ENCODE measurements at places on chromosomes 1 and 21.

GRCh38 chr1:41495210-41495948, 10.9 kb upstream of the EDN2 start:
- no peak for DNase-seq

DNA sequence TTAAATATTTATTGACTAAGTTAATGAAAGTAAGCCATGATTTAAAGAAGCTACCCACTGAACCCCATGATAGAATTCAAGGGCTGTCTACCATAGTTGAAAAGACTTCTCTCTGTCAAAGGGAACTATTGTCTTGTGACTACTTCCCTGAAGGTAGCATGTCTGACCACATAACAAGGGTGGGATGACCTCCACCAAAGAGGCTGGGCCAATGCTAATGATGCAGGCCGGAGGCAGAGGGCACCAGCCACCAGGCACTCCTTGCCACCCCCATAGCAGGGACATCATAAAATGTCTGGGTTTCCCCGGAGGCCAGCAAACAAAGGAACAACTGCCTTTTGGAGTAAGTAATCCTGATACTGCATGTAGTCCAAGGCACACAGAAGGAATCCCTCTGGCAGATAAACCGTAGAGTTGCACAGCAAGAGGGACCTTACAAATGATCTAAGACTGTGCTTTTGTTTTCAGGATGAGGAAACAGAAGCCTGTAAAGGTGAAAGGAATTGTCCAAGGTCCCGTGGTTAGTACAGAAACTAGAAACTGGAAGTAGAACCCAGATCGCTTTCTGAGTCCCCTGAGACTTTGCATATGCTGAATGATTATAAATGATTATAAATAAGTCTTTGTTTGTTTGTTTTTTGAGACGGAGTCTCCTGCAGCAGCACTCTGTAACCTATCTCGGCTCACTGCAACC, 33.5 kb upstream of the ITPKB start:
- no peak for DNase-seq

DNA sequence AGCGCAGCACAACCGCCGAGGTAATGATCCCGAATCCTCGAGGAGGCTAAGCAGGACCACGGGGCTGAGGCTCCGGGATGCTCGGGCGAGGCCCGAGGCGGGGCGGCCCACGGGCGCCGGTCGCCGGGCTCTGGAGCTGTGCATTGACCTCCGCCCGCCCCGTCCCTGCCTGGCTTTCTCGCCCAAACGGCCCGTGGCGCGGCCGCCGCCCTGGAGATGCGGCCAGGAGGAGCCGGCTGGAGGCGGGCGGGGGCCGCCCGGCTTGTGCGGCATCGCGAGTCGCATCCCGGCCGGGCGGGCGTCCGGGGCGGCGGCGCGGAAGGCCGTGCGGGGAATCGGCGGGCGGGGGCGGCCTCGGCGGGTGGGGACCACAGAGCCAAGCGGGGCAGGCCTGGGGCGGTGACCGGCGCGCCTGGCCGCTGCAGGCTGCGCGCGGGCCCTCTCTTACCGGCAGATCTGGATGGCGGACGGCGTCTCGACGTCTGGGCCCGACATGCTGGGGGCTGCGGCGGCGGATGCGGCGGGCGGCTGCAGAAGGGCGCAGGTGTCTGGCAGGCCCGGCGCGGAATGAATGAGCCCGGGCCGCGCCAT, 663 bp downstream of the ACOT7 start:
- DNase-seq: no peak

DNA sequence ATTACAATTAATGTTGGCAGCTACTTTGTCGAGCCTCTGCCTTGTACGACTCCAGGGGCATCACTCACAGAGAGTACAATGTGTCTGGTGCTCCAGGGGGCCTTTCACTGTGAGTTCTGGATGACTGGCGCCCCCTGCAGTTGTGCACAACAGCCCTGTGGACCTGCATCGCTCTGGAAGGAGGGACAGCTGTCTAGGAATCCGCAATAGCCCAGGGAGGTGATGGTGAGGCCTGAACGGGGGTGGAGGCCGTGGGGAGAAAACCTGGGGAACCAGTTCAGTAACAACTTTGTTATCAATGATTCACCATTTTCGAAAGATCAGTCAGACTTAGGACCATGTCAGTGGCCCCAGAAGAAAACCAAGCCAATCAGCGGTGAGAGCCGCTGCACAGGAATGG, 189.1 kb downstream of the KAZN start:
- DNase-seq: no peak

DNA sequence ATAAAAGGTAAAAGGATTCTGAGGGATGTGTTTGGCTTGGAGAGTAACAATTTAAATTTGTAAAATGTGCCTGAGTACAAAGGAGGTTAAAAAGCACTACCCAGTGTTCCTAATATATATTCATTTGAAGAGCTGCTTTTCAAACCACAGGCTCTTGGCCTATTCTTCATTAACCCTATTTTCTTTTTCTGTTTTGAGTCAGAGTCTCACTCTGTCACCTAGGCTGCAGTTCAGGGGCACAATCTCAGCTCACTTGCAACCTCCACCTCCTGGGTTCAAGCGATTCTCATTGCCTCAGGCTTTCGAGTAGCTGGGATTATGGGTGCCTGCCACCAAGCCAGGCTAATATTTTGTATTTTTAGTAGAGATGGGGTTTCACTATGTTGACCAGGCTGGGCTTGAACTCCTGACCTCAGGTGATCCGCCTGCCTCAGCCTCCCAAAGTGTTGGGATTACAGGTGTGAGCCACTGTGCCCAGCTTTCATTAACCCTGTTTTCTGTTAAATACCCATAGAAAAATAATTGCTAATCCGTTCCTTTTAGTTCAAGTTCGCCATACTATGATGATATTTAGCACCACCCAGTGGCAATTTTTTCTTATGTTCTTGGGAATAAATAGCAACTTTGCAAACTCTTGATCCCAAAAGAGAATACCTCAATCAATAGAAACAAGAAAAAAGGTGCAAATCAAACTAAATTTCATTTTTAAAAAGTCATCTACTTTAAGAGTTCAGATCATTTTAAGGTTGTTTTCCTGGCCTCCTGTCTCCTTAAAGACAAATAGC, 30.5 kb downstream of the ZBTB8OS start:
- no peak for DNase-seq

GRCh38 chr1:147287133-147287865, 44.8 kb downstream of the CHD1L start:
- no peak for DNase-seq

DNA sequence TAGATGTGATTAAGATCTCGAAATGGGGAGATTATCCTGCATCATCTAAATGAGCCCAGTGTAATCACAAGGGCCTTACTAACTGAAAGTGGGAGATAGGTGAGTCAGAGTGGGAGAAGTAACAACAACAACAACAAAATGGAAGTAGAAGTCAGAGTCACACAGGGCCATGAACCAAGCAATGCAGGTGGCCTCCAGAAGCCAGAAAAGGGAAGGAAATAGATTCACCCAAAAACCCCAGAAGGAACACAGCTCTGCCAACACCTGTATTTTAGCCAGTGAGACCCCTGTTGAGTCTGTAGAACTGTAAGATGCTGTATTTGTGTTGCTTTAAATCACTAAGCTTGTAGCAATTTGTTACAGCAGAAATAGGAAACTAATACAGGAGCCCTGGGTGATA, 4.1 kb downstream of the TAGLN2 start:
- DNase-seq: no peak

DNA sequence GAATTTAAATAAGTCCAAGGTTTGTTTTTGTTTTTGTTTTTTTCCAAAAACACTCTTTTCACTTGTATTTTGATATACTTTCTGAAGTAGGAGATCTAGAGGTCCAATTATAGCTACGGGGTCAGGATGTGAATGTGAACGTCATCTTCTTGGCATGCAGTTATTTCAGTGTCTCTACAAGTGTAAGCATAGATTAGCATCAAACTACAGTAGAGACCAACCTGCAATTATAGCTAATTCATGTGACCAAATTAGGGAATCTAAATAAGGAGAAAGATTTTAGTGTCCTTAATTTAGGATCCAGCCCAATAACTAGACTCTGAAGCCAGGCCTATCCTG, 107.3 kb upstream of the PALMD start:
- DNase-seq: no peak

DNA sequence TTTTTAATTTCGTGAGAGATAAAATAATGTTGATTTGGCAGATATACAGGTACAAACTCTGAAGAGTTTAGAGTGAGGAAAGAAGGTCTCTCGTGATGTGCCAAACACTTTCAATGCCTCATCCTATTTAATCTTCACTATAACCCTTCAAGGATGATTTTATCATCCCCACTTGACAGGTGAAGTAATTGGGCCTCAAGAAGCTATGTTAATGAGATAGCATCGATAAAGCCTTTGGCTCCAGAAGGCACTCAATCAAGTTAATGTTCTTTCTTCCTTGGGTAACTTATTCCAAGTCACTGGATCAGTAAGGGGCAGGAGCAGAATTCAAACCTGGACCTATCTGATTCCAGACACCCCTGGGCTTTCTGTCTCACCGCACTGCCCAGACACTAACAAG, 7.2 kb downstream of the LMOD1 start:
- no peak for DNase-seq

GRCh38 chr1:110207831-110208230, 2.3 kb upstream of the KCNC4 start:
- DNase-seq: peak; percentile 66

Data from stimulated activated CD4-positive, alpha-beta T cell treated with anti-CD3 and anti-CD28 coated beads, Interleukin-1b, Interleukin-23, amount 100 ng/mL, for 24 hours (primary cell).